ENCODE measurements at places on chromosomes 2 and 18.
A peak's percentile ranks its signal among the peaks of the same experiment; 100 is the strongest.

DNA sequence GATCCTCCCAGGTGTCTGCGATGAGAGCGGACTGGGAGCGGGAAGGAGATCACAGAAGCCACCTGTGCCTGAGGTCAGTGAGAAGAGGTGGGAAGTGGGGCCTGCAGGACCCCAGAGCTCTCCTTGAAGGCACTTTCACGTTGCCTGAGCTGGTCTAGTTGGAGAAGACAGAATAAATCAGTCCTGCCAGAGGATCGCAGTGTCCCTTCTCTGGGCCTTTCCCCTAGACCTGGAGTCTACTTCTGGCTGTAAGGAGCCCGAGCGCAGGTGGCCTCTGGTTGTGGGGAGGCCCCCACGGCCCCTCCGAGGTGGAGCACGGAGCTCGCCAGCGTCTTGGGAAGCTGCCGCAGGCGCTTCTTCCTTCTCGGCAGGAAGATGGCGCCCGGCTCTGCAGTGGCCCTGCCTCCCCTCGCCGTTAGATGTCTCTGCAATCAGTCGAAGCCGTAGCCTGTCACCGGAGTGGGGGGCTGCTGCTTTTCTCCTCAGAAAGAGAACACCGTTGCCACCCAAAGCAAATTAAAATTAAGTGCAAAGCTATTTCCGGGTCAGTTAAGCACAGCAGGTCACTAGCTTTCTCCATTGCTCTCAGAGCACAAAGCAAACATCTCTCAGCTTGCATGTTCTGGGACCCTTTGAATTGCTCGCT lies 212.0 kb upstream of the MYT1L start:
- DNase-seq: peak; percentile 18

GRCh38 chr2:120531863-120532600 lies 186.1 kb downstream of the INHBB start:
- no peak for DNase-seq

DNA sequence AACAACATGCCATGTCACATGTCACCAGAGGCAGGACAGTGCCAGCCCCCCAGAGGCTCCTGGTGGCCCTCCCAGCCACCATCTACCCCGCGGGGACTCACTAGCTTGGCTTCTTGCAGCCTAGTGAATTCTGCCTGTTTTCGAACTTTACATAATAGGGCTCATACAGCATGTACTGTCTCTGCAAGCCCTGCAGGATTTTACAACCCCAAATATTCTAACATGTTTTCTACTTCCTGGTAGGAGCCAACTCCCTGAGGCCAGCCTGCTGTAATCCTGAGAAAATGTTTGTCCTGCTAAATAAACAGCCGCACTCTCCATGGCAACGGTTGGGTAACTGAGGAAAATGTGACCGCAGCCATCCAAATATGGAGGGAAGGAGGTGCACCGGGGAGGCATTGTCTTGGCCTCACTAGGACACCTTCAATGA lies 2.7 kb downstream of the PER2 start:
- no peak for DNase-seq

GRCh38 chr18:42614619-42615293 lies 500.7 kb downstream of the RIT2 start:
- DNase-seq: no peak

GRCh38 chr2:46748735-46749531 lies 166.7 kb downstream of the MCFD2 start:
- DNase-seq: no peak

- DNase-seq: no peak
Observed at GRCh38 chr2:65456886-65457285, 24.5 kb upstream of the SPRED2 start.

DNA sequence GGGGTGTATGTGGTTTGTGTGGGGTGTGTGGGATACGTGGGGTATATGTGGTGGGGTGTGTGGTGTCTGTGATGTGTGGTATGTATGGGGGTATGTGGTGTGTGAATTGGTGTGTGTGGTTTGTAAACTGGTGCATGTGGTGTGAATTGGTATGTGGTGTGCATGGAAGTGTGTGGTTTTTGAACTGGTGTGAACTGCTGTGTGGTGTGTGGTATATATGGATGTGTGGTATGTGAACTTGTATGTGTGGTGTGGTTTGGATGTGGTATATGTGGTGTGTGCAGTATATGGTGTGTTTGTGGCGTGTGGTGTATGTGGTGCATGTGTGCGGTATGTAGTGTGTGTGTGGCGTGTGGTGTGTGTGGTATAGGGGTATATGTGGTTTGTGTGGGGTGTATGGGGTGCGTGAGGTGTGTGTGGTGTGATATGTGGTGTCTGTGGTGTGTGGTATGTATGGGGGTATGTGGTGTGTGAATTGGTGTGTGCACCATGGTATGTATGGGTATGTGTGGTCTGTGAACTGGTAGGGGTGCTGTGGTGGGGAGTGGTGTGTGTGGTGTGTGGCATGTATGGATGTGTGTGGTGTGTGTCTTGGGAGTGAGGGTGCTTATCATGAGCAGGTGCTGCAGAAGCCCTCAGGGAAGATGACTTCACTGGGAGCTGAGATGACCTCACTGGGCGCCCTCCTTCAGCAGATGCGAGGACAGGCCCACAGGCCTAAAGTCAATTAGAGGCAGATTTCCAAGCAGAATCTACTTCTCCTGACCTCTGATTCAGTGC lies 209.6 kb upstream of the TNP1 start:
- no peak for DNase-seq

GRCh38 chr2:201208563-201209252 lies 25.8 kb downstream of the CASP10 start:
- DNase-seq: no peak

GRCh38 chr2:237081596-237081995 lies 4.1 kb upstream of the COPS8 start:
- no peak for DNase-seq

- DNase-seq: no peak
Observed at GRCh38 chr2:105790461-105791149, 45.9 kb downstream of the NCK2 start.

GRCh38 chr2:74253971-74254310 lies 55.5 kb downstream of the MTHFD2 start:
- DNase-seq: no peak
